Stimulated activated CD4-positive, alpha-beta T cell treated with anti-CD3 and anti-CD28 coated beads, Interleukin-15, amount 100 ng/mL, for 48 hours (primary cell): ENCODE measurements at places on chromosomes 16 and 17.
A peak's percentile ranks its signal among the peaks of the same experiment; 100 is the strongest.

- DNase-seq = no peak
These were observed 556.9 kb upstream of the CDH5 start for GRCh38 chr16:65809627-65810026.

- DNase-seq = peak; percentile 78
These were observed at the start of gene CDT1 for GRCh38 chr16:88803264-88803987. Gene CDT1 (plus strand): TSS chr16:88803789. CDS start chr16:88803832, 43 bp downstream.

GRCh38 chr17:43701318-43701743 is 39.6 kb upstream of the MEOX1 start:
- DNase-seq = peak; percentile 39

- DNase-seq = no peak
These were observed 14.8 kb downstream of the VASN start for GRCh38 chr16:4386451-4386805.

DNA sequence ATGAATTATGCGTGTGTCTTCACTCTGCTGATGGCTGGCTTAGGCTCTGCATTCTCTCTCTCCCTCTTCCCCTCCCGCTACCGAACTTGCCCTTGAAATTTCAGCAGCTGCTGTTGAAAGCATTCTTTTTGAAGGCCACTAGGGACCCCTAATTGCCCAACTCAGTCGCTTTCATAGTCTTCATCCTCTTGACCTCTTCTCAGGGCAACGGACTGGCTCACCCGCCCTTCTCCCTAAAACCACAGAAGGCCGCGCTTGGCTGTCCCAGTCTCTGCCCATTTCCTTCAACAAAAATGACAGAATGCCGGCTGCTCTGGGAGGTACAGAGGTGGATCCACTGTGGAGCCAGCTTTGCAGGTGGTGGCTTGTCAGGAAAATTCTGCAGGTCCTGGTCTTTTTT is 21.0 kb upstream of the FMNL1 start:
- DNase-seq = no peak

DNA sequence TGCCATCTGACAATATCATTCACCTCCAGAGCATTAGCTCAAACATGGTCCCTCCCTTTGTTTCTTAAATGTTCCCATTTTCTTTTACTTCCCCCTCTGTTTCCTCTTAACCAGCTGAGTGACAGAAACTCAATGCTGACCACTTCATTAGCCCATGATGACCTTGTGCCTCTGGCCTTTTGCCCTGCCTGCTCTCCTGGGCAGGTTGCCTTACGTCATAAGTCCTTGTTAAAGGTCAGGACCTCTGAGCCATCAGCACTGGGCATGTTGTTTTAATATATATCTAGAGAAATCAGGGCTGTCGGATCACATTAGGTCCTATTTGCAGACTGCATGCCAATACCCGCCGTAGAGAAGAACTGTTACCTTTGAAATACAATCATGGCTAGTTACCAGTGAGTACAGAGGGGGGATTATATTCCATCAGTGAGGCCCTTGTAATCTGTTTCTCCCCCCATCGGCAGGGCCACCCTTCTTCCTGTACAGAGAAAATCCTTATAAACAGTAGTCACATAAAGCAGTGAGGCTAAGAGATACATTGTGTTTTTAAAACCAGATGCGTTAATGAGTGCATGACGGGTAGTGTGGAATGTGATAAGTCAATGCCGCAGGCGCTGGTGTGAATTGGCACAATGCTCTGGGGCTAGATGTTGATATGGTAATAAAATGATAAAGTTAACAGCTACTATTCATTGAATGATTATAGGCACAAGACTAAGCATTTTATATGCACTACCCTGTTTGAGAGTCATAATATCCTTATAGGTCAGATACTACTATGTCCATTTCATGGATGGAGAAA is 94.3 kb upstream of the ZFHX3 start:
- DNase-seq = no peak

GRCh38 chr16:21560462-21560861 is 38.9 kb upstream of the METTL9 start:
- DNase-seq = no peak

DNA sequence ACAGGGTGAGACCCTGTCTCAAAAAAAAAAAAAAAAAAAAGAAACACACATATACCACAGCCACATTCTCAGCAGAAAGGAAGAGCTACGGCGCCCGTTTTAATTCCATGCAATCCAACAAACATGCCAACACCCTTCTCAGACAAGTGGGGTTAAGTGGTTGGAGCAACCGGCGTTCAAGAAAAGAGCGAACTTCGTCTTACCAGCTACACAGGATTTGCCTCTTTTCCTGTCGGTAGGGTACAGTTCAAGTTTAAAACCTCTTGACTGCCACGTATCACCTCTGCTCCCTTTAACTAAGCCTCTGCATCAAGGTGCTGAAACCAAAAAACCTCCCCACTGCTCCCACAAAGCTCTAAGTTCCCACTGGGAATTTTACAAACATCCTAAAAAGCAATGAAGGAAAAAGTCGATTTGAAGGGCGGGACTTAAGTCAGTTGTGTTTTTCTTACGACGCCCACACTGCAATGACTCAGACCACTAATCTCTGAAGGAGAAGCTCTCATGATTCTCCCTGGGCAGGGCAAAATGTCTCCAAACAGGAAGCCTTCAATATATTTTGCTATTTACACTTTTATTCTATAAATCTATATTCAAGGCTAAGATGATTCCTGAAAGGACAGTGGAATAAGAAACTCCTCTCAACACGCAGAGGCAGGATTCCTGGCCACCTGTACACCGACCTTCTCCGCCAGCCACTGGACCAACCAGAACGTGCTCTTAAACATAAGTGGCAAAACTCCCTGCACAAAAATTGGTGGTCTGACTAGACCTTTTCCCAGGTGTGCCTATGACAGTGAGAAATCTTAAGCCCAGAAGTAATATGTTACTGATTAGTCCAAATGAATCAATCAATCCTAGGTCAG is 18.8 kb downstream of the SRP68 start:
- DNase-seq = no peak

DNA sequence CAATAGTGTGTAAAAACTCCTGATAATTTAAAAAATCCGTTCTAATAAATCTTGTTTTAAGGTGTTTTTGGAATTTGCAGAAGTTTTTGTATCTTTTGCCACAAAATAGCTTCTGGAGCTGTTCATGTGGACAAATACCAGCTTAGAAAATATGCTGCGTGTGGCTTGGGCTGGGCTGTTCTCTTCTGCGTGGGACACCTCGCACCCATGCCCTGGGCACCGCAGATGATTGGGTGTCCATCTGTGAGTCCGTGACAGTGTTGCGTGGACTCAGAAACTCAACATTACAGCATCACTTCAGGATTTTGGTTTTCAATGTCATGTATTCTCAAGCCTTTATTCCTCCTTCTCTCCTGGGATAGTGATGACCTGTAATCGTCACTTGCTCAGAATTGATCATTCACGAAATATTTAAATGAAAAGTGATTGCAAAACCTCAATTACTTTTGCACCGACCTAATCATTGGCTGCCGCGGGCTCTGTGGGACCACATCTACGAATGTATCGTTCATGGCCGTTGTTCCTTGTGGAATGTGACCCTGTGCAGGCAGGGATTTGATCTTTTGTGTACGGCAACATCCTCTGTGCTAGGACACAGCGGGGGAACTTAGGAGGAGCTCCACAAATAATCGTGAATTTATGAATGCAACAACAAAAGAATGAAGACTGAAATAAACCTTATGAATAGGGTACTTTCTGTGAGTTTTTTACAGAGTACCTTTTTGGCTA is 210.3 kb upstream of the FOXF1 start:
- no peak for DNase-seq

DNA sequence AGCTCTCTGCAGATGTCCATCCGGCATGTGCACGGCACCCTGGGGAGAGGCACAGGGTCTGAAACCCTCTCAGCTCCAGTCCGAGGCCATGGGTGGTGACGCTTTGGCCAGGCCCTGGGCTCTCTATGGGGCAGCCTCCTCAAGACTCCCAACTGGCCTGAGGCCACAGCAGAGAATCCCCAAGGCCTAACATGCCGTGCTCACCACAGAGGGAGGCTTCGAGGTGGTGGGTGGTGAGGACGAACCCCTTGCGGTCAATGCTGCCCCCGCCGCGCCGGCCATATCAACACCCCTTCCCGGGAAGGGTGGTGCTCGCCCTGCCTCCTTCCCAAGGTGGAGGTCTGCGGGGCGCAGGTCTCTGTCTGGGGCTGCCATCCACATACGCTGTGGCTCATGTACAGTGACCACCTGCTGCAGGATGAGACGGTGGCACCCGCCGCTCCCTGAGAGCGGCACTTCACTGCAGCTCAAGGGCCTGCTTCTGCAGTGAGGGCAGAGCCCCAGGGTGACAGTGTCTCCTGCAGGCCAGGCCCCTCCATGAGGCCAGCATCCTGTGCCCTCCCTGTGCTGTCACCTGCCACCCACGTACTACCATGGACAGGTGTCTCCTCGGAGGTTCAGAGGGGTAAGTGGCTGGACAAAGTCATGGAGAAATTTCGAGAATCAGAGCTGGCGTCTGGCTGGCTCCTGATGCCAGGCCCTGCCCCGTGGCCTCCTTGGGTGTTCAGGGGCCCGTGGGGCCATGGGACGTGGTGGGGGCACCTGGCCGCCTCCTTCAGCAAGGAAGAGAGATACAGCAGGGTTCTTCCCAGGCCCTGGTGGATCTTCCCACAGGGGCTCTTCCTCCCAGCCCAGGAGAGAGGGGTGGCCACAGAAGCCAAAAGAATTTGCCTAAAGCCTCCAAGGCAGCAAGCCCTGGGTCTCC is 54.6 kb upstream of the ACSF3 start:
- no peak for DNase-seq

- DNase-seq = no peak
These were observed 15.8 kb upstream of the ITGAM start for GRCh38 chr16:31243734-31244670.

DNA sequence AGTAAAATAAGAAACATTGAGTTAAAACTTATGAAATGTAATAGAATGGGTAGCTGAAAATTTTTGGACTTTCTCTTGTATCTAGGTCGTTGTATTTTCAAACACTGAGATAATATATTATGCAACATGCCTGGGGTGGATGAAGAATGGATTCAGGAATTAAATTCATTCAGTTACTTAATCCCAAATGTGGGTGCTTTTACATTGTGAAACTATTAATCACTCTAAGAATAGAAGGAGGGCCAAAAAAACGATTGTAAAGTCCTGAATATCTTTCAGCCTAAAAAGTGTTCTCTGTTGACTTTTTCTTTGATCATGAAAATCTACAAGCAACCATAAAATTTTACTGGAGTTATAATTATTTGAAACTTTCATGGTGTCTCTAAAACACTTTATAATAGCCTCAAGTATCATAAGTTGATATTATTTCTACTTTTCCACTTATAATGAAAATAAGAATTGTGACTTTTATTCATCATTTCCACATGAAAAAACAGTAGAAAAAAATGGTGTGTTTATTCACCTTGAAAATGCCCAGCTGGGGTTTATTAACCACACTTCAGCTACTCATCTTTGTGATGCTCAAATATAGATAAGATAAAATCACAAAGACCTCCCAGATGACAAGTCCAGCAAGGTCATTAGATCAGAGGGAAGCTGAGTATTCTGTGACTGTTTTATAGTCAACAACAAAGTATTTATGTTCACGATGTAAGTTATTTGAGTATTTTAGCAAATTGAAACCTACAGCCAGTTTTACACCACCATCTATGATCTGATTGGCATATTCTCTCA is 619.9 kb upstream of the SOX9 start:
- DNase-seq = no peak

DNA sequence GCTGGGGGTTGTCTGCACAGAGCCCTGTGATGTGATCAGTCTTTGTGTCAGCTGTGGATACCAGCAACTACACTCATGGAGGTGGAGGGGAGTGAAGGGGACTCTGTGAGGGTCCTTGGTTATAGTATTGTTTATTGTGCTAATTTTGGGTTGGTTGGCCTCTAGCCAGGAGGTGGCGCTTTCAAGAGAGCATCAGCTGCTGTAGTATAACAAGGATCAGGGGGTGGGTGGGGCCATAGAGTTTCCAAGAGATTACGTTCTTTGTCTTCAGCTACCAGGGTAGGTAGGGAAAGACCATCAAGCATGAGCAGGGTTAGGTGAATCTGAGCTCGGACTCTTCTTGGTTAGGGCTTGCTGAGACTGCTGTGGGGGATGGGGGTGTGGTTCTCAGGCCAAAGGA is 97.1 kb upstream of the HS3ST3A1 start:
- DNase-seq = no peak

DNA sequence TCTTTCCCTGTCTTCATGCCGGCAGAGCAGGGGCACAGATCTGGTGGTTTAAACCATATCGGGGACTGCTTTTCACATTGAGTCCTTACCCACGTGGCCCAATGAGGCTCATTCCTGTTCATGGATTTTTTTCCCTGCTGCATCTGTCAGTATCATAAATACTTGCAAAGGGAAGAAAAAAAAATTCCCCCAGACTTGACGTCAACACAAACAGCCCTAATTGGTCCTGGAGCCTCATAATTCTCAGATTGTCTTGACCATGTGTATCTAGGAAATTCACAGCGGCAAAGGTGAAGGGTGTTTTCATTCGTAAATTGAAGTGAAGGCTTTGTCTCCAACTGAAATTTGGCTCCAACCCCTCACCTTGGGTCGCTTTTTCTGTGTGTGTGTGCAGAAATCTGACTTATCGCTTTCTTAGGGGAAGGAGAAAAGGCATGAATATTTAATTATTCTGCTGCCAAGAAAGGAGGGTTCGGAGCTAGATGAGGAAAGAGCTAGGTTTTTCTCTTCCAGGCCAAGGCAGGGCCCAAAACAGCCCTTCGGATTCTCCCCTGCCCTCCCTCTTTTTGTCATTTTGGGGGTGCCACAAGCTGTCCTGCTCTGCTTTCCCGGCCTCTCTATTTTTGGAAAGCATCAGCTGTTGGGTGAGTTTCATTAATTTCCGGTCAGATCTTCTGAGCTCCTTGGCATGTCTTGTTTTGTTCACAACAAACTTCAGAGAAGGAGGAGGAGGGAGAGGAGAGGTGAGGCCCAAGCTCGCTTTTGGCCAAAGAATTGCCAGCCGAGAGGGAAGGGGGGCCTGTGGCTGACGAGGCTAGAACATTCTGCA is 17.8 kb upstream of the CIBAR2 start:
- no peak for DNase-seq

GRCh38 chr16:84732674-84733352 is 33.0 kb downstream of the USP10 start:
- DNase-seq = no peak

- no peak for DNase-seq
These were observed 224.7 kb upstream of the IRX3 start for GRCh38 chr16:54511222-54511731.

DNA sequence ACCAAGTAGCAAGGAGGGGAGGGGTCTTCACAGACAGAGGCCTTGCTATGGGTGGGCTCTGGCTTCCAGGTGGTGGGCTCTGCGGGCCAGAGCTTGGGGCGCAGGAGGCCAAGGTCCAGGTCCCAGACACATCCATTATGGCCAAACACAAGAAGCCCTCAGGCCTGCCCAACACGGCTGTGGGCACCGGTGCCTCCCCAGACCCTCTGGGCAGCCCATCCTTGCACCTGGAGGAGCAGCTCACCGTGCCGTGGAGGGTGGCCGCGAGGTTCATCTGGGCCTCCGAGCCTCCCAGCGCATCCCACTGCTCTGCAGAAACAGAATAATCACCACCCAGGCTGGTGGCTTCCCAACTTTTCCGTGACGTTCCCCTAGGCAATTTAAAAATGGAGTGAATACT is 55.9 kb downstream of the TBC1D16 start:
- no peak for DNase-seq

- no peak for DNase-seq
These were observed 3.3 kb downstream of the XYLT2 start for GRCh38 chr17:50349243-50349600.
